Putamen (tissue), 1 donor: ENCODE measurements at places on chromosomes 5 and 9.

GRCh38 chr9:35918780-35919179 is 9.5 kb downstream of the SPAAR start:
- no peak for DNase-seq

GRCh38 chr9:100419166-100419565 is 7.8 kb upstream of the MSANTD3 start:
- no peak for DNase-seq

DNA sequence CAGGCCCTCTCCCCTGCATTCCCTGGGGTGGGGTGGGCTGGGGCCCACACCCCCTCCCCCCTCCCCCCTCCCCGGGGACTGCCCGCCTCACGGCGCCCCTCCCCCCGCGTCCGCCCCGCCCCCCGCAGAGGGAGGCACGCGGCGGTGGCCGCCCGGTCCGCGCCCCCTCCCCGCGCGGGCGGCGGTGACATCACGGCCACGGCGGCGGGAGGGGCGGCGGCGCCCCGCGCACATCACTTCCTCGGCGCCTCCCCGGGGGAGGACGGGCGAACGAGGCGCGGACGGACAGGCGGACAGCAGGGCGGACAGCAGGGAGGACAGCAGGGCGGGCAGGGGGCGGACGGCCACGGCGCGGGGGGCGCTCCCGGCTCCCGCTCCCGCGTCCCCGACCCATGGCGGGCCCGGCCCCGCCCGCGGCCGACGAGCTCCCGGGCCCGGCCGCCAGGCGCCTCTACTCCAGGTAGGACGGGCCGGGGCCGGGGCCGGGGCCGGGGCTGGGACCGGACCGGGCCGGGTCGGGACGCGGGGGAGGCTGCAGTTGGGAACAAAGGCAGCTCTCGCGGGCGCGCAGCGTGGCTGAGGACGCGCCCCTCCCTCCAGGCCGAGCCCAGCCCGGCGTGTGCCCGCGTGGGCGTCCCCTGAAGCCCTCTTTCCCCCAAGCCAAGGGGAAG is at the start of gene GPSM1:
TSS of gene GPSM1 (plus strand) at position 236 of the 671 bp plus-strand sequence. CDS start at position 393, 157 bp downstream.
- DNase-seq, result no peak

DNA sequence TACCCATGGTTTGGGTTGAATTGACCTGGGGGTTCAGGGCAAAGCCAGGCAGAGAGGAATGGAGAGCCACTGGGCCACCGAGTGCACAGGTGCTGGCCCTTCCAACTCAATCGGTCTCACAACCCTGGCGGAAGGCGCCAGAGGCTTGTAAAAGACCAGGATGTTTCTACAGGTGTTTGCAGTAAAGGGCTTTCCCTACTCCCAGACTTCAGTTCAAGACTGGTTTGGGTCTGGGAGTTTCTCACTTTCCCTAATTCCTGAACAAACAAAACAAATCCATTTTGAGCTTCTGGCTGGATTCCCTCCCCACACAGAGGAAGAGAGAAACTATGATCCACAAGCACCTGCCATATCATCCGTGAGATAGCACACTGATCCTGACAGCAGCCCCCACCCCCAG is 125.2 kb upstream of the KLF4 start:
- DNase-seq, result no peak

GRCh38 chr9:36532353-36532752 is 40.3 kb upstream of the MELK start:
- DNase-seq, result no peak

- DNase-seq, result no peak
Observed at GRCh38 chr9:124428751-124429529, 13.7 kb upstream of the PSMB7 start.

DNA sequence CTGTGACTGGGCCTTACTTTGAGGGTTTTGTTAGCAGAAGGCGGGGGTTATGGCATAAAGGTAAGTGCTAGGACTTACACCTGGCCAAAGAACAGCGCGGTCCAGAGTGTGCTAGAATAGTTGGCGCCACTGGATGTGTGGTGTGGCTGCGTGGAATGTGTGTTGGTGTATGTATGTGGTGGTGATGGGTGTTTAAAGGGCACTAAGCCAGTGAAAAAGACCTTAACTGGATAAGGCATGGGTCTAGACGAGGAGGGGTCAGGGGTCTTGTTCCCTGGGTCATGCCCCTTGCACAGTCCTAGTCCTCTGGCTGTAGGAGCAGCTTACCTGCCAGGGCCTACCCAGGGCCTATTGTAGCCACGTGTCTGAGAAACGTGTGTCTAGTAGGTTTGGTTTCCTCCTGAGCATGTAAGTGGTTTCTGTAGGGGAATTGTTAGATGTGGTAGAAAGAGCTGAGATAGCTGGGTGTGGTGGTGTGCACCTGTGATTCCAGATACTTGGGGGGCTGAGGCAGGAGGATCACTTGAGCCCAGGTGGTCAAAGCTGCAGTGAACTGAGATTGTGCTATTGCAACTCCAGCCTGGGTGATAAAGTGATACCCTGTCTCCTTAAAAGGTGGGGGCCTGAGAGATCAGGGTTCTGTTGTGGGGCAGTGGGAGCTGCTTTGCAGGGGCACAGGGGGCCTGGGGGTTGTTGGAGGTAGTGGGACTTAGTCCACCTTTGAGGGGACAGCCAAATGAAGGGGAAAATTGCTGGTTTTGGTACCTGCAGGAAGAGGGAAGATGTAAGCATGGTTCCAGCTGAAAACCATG is 55.2 kb downstream of the HSPA4 start:
- DNase-seq, result no peak

DNA sequence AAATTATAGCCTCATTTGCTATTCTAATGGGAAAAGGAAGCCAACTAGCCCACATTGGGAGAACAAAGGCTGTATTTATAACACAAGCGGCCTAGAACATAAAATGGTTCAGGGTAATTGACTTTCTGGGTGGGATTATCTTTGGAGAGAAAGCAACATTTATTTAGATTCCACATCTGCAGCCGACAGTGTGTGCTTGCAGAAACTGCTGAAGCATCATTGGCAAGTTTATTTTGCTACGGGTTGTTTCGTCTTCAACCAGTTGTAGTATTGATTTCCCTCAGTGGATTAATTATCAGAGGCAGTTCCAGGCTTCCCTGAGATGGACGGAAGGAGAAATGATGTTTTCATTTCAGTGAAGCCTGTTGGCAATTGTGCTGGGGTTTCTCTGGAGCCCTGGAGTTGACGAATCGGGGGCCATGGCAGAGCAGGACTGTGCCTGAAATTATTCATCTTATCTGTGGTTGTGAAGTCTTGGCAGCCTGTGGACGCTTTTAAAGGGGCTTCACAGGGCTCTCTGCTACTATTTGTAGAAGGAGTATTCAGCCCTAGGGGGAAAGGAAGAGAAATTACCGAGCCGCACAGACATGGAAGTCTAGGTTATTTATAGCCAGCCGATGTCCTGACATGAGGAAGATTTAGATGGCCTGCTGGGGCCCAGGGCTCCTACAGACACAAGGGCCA is 290.6 kb upstream of the IRX4 start:
- DNase-seq, result no peak

- DNase-seq, result no peak
Observed at GRCh38 chr5:65506961-65507360, 25.2 kb upstream of the ADAMTS6 start.

DNA sequence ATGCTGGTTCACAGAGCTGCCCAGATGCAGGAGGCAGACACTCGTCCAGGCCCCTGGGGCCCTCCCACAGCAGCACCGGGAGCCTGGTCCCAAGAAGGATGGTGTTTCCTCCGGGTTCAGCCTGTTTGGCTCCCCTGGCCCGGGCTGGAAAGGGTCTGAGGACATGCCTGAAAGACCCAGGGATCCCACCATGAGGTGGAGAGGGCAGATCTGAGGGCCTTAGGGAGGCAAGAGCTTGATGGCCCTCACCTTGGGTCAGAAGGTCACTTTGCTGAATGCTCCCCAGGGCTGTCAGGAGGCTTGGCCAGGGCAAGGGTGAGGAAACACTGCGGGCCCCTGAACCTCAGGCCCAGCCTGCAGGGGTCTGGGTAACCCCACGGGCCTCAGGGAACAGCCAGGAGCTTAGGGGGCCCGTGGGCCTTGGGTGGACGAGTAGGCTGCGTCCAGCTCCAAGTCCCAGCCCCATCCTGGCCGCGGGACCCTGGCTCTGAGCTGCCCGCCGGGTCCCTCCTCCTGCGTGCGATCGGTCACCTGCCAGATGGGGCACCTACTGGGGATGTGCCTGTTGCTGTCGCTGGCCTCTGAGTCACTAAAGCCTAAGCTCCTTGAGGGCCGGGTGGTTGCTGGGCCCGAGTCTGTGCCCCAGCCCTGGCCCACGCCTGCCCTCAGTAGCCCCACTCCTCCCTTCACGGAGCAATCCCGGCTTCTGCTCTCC is 106.2 kb downstream of the ZNF354C start:
- no peak for DNase-seq

GRCh38 chr5:4662756-4663155 is 477.4 kb upstream of the ADAMTS16 start:
- DNase-seq, result no peak

GRCh38 chr9:31824860-31825259 is 559.6 kb upstream of the ACO1 start:
- no peak for DNase-seq

- DNase-seq, result peak; percentile 61
Observed at GRCh38 chr9:36102742-36103495, 33.6 kb upstream of the GLIPR2 start.

- no peak for DNase-seq
Observed at GRCh38 chr5:132237670-132238069, 10.0 kb upstream of the P4HA2 start.

- DNase-seq, result no peak
Observed at GRCh38 chr9:27421577-27421976, 102.5 kb upstream of the IFNK start.

DNA sequence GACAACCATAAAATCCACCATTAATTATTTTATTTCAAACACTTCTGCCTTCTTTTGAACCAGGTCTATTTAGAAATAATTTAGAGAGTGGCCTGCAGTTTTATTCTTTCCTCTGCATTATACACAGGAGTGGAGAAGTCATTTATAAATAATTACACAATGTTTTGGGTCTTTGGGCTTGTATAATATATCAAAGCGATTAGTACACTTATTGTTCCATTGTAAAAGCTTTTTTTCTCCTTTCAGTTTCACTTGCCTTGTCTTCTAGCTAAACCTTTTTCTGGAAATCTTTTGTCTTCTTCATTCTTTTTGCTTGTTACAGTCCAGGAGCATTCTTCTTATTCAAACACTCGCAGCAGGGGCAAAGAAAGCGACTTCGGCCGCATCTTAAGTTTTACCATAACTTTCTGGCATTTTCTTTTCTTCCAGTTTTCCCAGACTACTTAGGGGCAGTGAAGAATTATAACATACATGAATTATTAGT is 7.3 kb upstream of the NEUROG1 start:
- DNase-seq, result no peak

GRCh38 chr9:80086822-80087345 is 515.1 kb downstream of the TLE4 start:
- no peak for DNase-seq
